Astrocyte (in vitro differentiated cells and primary cell): ENCODE measurements at places on chromosomes 11 and 22.

GRCh38 chr11:95262994-95263765 lies 32.2 kb upstream of the SESN3 start:
- no peaks in the 10 kb centered on the region for H3K4me1 ChIP-seq
- H3K27ac ChIP-seq: no peak overlapping the region
- H3K27me3 ChIP-seq: no peaks in the 10 kb centered on the region
- no peak overlapping the region for H3K4me3 ChIP-seq

DNA sequence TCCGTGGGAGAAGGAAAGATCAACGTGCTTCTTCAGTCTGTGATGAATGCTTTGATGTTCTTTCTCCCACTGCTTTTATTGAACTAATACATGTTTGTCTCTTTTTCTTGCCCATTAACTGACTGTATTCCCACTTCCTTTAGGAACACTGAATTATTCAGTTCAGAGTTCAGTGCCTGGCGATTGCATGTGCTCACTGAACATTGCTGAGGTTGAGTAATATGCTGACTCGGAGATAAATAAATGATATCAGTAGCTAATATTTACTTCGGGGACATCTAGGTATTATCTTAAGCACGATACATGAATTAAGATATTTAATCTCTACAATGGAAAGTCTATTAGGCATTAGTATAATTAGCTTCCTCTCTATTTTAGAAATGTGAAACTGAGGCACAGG lies 102.3 kb upstream of the OR5AK2 start:
- no peaks in the 10 kb centered on the region for H3K36me3 ChIP-seq
- H3K27me3 ChIP-seq: no peaks in the 10 kb centered on the region
- no peaks in the 10 kb centered on the region for H3K4me1 ChIP-seq
- no peak overlapping the region for H3K27ac ChIP-seq
- DNase-seq: no peak

DNA sequence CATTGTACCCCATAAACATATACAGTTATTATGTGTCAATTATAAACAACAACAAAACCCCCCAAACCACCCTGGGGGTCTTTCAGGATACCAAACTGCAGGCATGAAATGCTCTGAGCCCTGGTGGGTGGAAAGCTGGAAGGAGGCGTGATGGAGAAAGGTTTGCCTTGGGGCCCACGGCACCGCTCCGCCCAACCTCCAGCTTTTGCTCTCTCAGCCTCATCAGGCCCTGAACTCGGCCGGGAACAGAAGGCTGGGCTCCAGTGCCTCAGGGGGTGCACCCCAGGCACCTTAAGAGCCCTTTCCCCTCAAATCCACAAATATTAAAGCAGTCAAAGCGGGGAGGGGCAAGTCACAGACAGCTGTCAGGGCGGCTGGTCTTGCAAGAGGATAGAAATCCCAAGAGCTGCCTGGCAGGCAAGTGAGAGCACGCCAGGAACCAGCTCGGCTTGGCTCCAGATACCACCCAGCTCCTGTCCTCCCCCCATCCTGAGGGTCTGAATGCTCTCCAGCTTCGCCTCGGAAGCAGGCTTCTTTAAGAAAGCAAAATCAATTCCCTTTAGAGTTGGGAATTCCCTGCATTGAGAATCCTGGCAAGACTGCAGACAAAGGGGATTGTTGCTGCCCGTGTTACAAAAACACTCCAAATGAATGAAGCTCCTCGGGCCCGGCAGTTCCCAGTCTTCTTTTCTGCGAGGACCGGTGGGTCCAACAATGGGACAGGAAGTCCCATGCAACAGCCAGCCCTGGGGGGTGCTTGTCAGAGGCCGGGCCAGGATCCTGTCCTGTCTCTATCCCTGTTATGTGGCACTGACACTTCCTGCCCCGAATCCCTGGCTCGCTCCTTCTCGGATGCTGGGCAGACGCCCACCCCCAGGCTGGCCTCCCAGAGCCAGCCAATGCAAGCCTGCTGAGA lies 80.8 kb downstream of the NAT10 start:
- DNase-seq: no peak
- H3K4me3 ChIP-seq: no peak overlapping the region
- no peaks in the 10 kb centered on the region for H3K36me3 ChIP-seq
- H3K4me1 ChIP-seq: peaks cover 9% of the 10 kb centered on the region

- H3K27me3 ChIP-seq: no peaks in the 10 kb centered on the region
- no peak overlapping the region for H3K4me3 ChIP-seq
- H3K4me1 ChIP-seq: peaks cover 17% of the 10 kb centered on the region
- no peaks in the 10 kb centered on the region for H3K36me3 ChIP-seq
- peak overlapping the region; percentile 93 for H3K27ac ChIP-seq
Observed at GRCh38 chr11:132632641-132633124, 899.6 kb downstream of the OPCML start.

DNA sequence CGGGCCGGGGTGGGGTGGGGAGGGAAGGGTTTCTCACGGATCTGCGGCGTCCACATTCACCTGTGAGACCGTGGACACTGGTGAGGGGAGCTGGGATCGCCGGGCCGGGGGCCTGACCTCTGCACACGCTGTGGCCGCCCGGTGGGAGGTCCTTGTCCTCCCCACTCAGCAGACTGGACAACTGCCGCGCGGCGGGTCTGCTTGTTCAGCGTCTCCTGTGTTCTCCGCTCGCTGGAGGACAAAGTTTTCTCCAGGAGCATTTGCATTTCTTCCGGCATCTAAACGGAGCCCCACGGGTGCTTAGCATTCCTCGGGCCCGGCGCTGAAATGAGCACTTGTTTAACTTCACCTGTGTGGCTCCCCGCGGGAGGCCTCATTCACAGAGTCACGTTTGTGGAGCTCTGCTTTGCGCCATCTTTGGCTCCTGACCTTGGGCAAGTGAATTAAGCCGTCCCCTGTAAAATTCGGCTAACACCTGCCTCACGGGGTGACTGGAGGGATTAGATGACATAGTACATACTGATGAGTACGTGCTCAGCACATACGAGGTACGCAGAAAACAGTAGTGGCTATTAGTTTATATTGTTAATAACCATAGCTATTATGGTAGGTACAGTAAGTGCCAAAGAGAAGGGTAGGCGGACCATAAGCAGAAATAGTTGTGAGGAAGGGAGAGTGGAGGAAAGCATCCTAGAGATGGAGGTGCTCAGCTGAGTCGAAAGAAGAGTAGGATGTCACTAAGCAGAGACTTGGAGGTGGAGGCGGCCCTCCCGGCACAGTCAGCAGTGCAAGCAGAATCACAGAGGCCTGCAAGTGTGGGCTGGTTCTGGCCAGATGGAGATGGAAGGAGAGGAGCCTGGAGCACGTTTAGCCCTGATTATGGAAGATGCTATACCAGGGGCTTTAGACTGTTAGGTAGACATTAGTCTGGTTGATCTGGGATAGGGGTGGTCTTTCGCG lies 885 bp downstream of the TRMU start:
- H3K27me3 ChIP-seq: no peaks in the 10 kb centered on the region
- no peak for DNase-seq
- peaks cover 17% of the 10 kb centered on the region for H3K36me3 ChIP-seq
- H3K4me3 ChIP-seq: peak overlapping the region; percentile 85

DNA sequence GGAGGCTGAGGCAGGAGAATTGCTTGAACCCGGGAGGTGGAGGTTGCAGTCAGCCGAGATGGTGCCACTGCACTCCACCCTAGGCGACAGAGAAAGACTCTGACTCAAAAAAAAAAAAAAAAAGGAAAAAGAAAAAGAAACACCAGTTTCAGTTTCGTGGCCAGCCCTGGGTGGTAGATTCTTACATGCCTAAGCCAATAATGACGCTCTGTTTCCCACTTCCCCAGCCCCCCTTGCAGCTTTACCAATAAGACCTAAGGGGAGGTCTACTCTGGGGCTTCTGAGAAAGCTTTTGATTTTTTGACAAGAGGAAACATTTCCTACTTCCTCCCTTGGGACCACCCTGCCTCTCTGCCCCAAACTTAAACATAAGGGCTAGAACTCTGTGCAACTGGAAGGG lies 30.0 kb upstream of the PTPRJ start:
- DNase-seq: no peak
- H3K4me3 ChIP-seq: no peak overlapping the region
- peaks cover 22% of the 10 kb centered on the region for H3K4me1 ChIP-seq
- H3K27me3 ChIP-seq: no peaks in the 10 kb centered on the region
- no peaks in the 10 kb centered on the region for H3K36me3 ChIP-seq

GRCh38 chr11:92675303-92675702 lies 294.1 kb upstream of the MTNR1B start:
- DNase-seq: no peak
- H3K4me3 ChIP-seq: no peak overlapping the region
- H3K36me3 ChIP-seq: no peaks in the 10 kb centered on the region
- H3K27me3 ChIP-seq: no peaks in the 10 kb centered on the region
- no peaks in the 10 kb centered on the region for H3K4me1 ChIP-seq
- no peak overlapping the region for H3K27ac ChIP-seq

DNA sequence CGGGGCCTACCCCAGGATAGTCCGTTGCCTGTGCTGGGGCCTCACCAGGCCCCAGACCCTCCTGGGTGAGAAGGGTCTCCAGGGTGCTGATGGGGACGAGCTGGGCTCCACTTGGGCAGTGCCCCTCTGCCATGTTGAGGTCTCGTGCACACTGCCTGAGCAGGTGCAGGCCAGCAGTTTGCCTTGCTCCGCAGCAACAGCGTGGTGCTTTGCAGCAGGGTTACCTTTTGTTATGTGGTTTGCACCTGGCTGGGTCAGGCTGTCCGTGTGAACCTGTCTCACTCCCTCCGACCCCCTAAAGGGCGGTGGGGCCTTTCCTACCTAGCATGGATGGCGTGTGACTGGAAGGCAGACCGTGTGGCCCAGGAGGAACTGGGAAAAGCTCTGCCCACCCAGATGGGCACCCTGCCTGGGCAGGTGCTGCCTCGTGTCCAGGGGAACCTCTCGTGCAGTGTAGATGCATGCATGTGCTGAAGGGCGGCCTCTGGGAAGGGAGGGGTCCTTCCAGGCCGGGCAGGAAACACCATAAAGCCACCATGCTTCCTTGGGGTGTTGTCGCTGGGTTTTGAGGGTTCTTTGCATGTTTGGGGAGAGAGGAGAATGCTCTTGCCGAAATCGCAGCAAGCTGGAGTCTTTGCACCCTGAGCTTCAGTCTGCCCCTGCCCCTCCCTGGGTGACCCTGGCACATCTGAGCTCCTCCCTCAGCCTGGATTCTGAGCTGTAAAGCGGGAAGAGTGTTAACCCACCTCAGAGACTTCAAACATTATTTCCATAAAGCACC lies 75.4 kb upstream of the PPARA start:
- H3K4me1 ChIP-seq: peaks cover 46% of the 10 kb centered on the region
- peaks cover 8% of the 10 kb centered on the region for H3K36me3 ChIP-seq
- H3K27ac ChIP-seq: peak overlapping the region; percentile 90
- peak overlapping the region; percentile 99 for H3K4me3 ChIP-seq

- H3K27ac ChIP-seq: no peak overlapping the region
- DNase-seq: no peak
- no peaks in the 10 kb centered on the region for H3K27me3 ChIP-seq
- peaks cover 5% of the 10 kb centered on the region for H3K36me3 ChIP-seq
- H3K4me1 ChIP-seq: no peaks in the 10 kb centered on the region
Observed at GRCh38 chr11:14882196-14882595, 9.8 kb downstream of the CYP2R1 start.

DNA sequence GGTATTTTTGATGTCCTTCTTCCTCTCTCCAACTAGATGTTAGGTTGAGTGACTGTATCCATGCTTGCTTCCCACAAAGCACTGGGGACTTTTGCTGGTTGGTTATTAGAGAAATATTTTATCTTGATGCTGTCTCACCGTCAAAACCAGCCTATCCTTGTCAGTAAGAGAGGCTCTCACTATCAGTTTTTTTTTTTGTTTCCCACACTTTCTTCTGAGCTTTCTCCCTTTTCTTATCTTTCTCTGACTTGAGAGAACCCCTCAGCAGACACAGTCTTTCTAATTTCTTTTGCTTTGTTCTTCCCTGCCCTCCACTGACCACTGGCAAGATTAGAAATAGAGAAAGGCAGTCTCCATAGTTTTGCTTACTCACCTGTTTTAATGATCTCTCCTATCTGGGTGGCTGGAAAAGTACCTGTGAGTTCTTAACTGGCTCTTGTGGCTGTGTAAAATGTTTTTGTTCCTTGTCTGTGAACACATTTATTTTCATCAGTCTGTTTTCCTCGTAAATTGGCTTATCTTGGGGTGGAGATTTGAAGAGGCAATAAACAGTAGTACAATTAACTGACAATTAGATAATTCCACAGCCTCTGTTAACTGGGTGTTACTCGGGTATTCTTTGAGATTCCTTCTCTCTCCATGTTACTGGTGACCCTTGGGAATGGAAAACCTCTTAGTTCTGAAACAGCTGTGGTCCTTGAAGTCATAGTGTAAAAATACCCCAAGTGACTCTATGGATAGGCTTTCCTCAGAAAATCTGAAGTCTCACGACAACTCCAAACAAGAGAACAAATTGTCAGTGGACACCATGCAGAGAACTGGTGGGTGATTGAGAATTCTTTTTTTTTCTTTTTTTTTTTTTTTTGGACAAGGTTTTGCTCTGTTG lies at the start of gene NXPE1:
Gene NXPE1, minus strand, starts transcription at position 457 of the 886 bp plus-strand sequence. CDS start 8,680 bp downstream, outside the sequence.
- H3K36me3 ChIP-seq: no peaks in the 10 kb centered on the region
- H3K27ac ChIP-seq: no peak within 1 kb of the TSS
- H3K4me1 ChIP-seq: no peaks in the 10 kb centered on the region
- no peak within 1 kb of the TSS for H3K4me3 ChIP-seq
- H3K27me3 ChIP-seq: no peaks in the 10 kb centered on the region
- DNase-seq: no peak

- no peaks in the 10 kb centered on the region for H3K4me1 ChIP-seq
- H3K27ac ChIP-seq: no peak overlapping the region
- H3K36me3 ChIP-seq: no peaks in the 10 kb centered on the region
- H3K4me3 ChIP-seq: no peak overlapping the region
Observed at GRCh38 chr22:22865311-22866072, 22.1 kb upstream of the IGLL5 start.

DNA sequence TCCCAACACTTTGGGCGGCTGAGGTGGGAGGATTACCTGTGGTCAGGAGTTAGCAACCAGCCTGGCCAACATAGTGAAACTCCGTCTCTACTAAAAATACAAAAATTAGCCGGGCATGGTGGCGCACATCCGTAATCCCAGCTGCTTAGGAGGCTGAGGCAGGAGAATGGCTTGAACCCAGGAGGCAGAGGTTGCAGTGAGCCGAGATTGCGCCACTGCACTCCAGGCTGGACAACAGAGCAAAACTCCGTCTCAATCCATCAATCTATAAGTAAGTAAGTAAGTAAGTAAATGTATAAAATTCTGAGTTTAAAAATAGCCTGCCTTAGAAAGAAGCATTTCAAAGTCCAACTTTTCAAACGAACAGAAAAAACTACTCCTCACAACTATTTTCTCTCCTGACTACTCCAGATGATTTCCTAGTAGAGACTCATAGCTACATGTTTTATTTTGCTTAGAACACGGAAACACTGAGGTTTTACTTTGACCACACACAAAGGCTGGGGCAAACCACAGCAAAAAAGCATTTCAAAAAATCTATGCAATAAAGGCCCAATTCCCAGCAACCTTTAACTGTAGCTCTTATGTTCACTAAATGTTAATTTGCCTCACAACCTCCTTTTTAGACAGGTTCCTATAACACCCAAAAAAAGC lies 16.3 kb downstream of the SPTY2D1 start:
- H3K4me1 ChIP-seq: peaks cover 14% of the 10 kb centered on the region
- no peaks in the 10 kb centered on the region for H3K27me3 ChIP-seq
- H3K27ac ChIP-seq: peak overlapping the region; percentile 1
- no peak overlapping the region for H3K4me3 ChIP-seq

- H3K36me3 ChIP-seq: peaks cover 6% of the 10 kb centered on the region
- DNase-seq: no peak
- no peak overlapping the region for H3K4me3 ChIP-seq
- no peaks in the 10 kb centered on the region for H3K27me3 ChIP-seq
Observed at GRCh38 chr22:35317680-35318290, 18.1 kb downstream of the TOM1 start.

GRCh38 chr11:87466223-87466622 lies 428.5 kb downstream of the TMEM135 start:
- no peak for DNase-seq
- no peaks in the 10 kb centered on the region for H3K27me3 ChIP-seq
